ENCODE measurements at places on chromosomes 12 and 14. TPM values are rescaled to one million over a fixed set of nuclear protein-coding genes. Genes with fewer than 3 reads are reported as not detected.

The MOK gene
- 70.4 TPM for total RNA-seq

The DYNLL1 gene
- 194 TPM for total RNA-seq

The FGD6 gene
- total RNA-seq: 23.4 TPM

The CAPZA3 gene
- total RNA-seq: not detected

The RFX4 gene
- total RNA-seq: 0.11 TPM

The APOF gene
- not detected for total RNA-seq

The GPR84 gene
- total RNA-seq: 0.16 TPM

The RNASE3 gene
- not detected for total RNA-seq

The KLRG1 gene
- total RNA-seq: 6.7 TPM

The MRPL42 gene
- total RNA-seq: 92.2 TPM

The MYH6 gene
- total RNA-seq: 0.49 TPM

The OASL gene
- total RNA-seq: 0.33 TPM
